ENCODE measurements at places on chromosomes 7 and 10.

DNA sequence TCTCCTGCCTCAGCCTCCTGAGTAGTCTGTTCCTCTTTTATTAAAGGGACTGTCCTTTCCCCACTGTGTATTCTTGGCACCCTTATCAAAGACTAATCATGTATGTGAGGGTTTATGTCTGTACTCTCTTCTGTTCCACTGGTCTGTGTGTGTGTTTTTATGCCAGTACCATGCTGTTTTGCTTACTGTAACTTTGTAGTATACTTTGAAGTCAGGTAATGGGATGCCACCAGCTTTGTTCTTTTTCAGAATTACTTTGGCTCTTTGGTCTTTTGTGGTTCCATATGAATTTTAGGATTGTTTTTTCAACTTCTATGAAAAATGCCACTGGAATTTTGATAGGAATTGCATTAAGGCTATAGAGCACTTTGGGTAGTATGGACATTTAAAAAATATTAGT lies 14.1 kb upstream of the AMZ1 start:
- no peak for DNase-seq

DNA sequence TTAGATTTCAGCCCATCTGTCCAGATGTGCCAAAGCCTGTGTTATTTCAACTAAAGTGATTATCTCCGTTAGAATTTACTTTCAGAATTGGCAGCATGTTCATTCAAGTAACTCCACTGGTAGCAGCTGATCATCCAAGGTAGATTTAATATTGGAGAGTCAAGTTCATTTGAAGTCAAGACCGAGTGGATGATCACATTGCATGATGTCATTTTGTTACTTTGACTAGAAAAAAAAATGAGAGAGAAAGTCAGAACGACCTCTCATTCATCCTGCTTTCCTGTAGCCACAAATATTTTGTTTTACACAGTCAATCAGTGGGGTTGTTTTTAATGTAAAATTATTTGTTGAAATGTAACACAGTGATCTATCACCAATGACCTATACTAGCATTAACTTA lies 196.7 kb upstream of the PHYHIPL start:
- no peak for DNase-seq

- no peak for DNase-seq
Observed at GRCh38 chr7:6436385-6436685, 11.4 kb downstream of the DAGLB start.

- DNase-seq: no peak
Observed at GRCh38 chr7:140509789-140510188, 30.5 kb upstream of the MKRN1 start.

- no peak for DNase-seq
Observed at GRCh38 chr7:5824297-5824610, 42.8 kb upstream of the RNF216 start.

GRCh38 chr7:22435105-22435504 lies 64.9 kb downstream of the STEAP1B start:
- no peak for DNase-seq

- no peak for DNase-seq
Observed at GRCh38 chr10:3832022-3832786, 47.2 kb upstream of the KLF6 start.

DNA sequence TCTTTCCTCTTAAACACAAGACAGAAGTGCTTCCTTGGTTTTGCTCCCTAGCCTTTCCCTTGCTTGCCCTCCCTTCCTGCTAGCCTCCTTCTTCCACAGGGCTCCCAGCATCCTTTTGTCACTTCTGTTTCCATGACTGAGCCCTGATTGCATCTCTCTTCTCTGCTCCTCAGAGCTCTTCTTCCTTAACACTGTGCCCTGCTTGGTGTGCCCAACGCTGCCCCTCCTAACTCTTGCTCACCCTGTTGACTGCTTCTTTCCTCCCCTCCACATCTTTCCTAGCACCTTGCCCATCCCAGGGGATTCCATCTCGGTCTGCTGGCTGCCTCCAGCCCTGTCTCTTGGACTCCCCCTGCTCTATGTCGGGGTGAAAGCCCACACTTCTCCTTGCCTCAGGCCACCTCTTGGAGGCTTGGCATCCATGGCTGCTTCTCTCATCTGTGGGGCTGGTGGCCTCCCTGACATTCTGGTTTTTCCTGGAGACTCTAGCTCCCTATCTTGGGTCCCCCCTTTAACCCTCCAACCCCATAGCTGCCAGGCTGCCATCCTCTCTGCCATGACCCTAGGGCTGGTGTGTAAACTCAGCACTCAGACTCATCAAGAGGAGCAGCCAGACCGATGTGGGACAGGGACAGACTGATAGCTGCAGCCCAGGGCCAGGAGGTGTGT lies 5.8 kb downstream of the IGFBP1 start:
- DNase-seq: no peak

DNA sequence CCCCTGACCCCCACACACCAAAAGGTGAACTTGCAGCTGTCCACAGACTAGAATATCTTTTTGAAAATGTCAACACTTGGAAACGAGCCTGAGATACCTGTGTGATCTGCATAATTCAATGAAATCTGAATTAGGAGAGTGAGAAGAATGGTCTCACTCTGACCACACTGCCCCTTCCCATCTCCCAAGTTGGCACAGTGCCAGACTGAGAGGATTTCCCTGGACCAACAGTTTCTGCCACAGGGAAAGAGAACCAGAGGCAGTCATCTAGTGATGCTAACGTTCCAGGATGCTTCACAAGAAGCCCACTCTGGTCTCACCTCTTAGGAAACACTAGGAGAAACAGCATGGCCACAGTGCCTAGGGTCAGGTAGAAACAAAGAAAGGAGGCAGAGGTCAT lies 479.0 kb downstream of the SDK1 start:
- no peak for DNase-seq

GRCh38 chr10:22475651-22476600 lies 130.6 kb downstream of the SPAG6 start:
- peak; percentile 71 for DNase-seq

GRCh38 chr10:18044976-18045720 lies 93.4 kb downstream of the SLC39A12 start:
- DNase-seq: no peak

- DNase-seq: no peak
Observed at GRCh38 chr10:37289833-37290464, 164.6 kb downstream of the ANKRD30A start.

GRCh38 chr7:25235471-25235870 lies 7.2 kb upstream of the NPVF start:
- no peak for DNase-seq

DNA sequence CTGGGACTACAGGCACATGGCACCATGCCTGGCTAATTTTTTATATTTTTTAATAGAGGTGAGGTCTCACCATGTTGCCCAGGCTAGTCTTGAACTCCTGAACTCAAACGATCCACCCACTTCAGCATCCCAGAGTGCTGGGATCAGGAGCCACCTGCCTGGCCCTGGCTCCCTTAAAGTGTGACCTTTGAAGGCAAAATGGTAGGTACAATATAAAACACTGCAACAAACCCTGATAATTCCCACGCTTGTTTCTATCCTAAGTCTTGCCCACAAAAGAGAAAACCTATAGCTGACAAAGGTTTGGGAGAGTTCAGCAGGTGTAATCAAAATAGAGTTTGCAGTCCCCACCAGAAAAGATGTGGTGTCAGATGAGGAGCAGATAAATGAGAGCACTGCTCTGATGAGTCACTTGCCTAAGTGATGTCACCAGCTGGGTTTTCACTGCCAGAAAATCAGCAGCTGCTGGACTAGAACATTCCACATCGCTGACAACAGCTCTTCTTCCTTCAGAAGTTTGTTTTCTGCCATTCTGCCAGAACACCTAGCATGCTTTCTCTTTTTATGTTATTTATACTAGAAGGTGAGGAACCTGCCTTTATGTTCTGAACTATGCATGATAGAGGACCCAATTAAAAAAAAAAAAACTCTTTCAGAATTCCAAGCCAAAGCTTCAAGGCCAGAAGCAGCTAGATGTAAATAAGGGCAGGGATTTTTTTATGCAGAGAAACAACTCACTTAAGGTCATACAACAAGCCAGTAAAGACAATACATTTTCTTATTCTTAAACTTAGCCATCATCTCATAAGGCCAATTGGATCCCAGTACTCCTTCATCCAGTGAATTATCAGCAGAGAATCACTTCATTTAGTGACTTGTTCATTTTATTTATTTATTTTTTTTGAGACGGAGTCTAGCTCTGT lies 18.0 kb downstream of the PURB start:
- no peak for DNase-seq

GRCh38 chr7:7104971-7105370 lies 77.4 kb upstream of the C1GALT1 start:
- DNase-seq: no peak

GRCh38 chr10:35934642-35934995 lies 292.5 kb upstream of the FZD8 start:
- no peak for DNase-seq

DNA sequence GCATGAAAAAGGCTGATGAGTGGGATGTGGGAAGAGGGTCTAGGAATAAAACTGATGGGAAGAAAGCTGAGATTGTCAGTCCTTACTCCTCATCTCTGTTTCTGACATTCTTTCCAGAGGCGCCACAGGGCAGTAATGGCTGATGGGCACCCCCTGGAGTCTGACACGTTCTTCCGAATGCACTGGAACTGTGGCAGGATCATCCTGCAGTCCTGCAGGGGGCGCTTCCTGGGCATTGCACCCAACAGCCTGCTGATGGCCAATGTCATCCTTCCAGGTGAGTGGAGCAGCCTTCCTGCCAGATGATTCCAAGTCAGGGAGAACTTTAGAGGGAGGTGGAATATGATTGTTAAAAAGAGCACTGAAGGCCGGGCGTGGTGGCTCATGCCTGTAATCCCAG lies 4.8 kb downstream of the FSCN3 start:
- DNase-seq: no peak

- DNase-seq: no peak
Observed at GRCh38 chr7:131699323-131699722, 142.9 kb upstream of the PODXL start.

DNA sequence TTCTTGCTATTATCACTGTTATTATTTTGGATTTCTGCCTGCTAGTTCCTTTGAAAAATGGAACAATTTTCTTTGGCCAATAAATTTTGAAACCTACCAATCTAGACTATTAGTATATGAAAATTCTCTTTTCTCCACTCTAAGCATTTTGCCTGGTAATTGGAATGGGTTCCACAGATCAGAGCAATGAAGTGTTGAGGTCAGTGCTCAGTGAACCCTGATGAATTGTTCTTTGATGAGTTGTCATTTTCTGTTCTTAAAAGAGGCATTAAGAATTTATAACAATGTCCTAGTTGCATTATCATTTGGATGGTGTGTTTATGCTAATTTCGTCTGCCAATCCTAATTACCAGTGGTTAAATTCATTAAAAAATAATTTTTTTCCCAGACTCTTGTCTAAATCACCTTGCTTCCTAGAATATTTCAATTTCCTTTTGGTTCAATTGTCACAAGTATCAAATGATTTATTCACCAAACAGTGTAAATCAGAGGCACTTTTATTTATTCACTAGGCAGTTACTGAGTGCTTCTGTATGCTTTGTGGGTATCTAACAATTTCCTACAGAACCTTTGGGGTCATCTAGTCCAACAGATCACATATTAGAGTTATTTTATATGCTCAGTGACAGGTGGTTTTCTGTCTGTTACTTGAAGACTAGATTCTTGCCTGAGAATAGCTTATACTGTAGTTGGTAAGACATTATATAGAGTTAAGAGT lies 239.0 kb downstream of the DNAJB9 start:
- DNase-seq: no peak

- no peak for DNase-seq
Observed at GRCh38 chr7:46281071-46281470, 360.0 kb upstream of the IGFBP3 start.

DNA sequence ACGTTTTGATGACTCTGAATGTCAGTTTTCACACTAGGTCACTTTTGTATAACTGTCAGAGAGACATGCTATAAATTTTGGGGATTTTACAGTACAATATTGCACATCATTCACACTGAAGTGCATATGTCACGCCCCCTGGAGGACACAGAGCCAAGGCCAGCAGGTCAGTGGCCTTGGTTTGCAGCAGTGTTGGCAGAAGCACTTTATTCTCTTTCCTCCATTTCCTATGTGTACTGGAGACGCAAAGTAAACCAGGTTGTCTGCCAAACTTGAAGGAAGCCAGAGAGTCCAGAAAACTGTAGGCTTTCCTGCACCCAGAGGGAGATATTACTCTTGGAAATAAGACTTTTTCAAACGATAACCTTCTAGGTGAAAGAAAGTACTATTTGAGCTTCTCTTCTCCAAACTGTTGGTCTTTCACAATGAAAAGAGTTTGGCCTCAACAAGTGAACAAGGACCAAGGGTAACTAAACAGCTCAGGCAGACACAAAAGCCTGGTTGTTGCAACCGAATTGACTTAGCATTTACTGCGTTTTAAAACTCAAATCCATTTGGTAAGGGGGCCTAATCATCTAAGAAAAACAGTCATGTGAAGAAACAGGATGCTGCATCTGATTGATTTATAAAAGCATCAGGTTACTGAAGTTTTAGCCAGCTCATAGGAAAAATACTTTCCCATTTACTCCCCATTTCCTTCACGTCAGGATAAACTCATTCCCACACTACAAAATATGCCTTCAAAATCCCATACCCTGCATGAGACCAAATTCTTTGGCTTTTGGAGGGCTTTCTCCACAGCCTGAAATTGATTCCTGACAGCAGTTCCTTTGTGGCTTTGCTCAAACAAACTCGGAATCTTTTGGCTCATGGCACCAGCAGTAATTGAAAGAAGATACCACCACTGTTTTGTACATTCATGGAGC lies 83.0 kb upstream of the SEC61G start:
- no peak for DNase-seq

- DNase-seq: no peak
Observed at GRCh38 chr10:4545062-4545461, 280.9 kb upstream of the AKR1E2 start.

GRCh38 chr7:142185801-142186200 lies 72.1 kb downstream of the PRSS58 start:
- DNase-seq: no peak

DNA sequence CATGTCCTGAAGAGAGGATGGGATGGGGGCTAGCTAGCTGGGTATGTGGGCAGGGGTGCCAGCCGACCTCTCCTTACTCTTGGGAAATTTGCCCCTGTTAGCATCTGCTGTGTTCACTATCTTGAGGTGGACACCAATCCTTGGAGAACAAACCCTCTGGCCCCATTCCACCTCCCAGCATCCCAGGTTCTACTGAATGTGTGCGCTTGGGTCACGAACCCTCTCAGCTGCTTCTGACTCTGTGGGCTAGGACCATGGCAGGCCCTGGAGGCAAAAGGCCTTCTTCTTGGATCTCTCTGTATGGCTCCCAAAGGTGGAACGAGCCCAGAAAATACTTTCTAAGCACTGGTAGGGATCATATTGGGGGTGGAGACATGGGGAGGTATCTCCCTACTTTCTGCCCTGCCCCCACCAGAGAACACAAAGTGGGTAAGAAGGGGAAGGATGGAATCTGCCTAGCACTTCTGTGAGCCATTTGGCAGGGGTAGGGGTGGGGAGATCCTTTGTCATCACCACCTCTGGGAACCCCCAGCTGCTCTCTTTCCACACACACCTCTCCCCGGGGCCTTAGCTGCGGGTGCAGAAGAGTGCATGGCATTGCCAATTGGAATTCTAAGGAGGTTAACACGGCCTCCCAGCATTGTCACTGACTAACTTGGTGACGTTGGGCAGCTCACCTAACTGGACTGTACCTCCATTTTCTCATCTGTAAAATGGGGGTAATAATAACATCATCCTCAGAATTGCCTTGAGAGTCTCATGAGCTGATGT lies 7.7 kb downstream of the UNC5B start:
- no peak for DNase-seq

Data from hypothalamus (tissue), 51 donors.